NCI-H1930 (cell line): ENCODE measurements at places on chromosomes 5 and 9.

DNA sequence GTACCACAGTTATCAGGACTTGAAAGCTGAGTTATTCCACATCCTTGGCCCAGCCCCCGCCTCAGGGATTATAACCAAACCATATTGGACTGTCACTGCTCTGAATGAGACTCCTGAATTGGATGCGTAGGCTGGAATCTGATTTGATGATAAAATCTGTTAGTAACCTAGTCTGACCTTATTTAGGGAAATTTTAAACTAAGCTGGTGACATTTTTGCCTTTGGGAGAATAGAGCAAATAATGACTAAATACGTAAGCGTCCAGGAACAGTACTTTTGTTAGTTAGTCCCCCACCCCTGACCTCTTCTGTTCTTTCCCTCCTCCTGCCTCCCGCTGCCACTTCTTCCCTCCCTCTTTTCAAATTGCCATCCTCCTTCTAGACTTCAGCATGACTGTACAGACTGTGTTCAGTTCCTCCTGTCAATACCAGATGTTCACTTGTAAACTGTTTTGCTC lies 92.6 kb downstream of the TLE4 start:
- DNase-seq, result no peak

DNA sequence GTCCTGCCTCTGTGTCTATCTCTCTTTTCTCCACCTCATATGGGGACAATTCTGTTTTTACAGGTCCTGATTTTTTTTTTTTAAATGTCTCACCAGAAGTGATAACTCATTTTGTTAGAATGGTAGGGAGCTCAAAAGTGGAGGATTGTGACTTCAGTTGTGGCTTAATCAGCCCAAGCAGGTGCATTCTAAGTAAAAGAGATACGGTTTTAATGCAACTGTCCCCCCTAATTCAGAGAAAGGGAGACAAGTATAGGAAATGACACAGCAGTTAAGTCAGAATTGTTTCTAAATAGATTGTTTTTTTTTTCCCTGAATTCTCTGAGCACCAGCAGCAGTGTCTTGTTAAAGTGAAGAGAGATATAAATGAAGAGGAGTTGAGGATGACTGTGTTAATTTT lies 24.5 kb downstream of the MAST4 start:
- no peak for DNase-seq

DNA sequence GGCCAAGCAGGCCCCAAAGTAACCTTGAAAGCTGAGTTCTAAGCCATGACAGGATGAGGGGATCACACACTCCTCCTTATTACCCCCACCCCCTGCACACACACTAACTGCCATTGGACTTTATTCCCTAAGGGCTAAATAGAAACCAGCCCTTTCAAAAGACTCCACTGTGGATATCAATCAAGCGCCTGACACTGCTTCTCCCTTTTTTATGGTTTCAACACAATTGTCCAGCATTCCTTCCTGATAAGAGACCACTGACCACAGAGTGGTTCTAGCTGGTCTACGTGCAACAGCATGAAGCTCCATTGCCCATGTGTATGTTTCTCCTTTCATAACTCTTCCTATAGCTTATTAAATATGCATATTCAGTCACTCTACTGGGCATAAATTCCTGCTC lies 34.7 kb downstream of the PAEP start:
- no peak for DNase-seq

DNA sequence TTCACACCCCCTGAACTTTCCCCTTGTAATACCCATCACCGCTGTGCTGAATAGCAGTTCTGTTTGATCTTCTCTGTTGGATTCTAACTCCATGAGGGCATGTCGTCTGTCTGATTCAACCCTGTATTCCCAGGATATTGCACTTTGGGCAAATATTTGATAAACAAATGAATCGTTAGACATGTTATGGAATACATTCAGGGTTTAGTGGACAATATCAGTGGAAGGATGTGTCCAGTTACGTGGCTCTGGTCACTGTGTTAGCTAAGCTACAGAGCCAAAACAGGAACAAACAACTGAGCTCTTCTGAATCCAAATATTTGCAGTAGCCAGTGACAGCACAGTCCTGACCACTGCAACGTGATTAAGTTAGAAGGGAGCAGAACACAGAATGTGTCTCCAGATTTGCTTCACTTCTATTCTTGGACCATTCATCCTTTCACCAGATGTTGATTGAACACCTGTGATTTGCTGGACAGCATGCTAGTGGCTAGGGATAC lies 13.2 kb downstream of the ANGPTL2 start:
- no peak for DNase-seq

DNA sequence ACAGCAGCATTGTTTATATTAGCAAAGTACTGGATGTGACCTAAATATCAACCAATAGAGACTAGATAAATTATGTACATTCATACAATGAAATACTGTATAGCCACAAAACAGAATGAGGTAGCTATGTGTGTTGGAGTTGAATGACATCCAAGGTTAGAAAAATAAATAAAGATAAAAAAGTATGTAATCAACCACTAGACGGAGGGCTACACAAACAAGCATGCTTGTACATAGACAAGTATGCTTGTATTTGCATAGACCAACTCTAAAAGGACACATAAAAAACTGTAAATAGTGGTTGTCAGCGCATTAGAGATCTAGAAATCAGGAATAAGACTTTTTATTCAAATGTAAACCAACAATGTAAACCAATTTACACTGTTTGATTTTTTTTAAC lies 3.0 kb downstream of the FEM1C start:
- no peak for DNase-seq

DNA sequence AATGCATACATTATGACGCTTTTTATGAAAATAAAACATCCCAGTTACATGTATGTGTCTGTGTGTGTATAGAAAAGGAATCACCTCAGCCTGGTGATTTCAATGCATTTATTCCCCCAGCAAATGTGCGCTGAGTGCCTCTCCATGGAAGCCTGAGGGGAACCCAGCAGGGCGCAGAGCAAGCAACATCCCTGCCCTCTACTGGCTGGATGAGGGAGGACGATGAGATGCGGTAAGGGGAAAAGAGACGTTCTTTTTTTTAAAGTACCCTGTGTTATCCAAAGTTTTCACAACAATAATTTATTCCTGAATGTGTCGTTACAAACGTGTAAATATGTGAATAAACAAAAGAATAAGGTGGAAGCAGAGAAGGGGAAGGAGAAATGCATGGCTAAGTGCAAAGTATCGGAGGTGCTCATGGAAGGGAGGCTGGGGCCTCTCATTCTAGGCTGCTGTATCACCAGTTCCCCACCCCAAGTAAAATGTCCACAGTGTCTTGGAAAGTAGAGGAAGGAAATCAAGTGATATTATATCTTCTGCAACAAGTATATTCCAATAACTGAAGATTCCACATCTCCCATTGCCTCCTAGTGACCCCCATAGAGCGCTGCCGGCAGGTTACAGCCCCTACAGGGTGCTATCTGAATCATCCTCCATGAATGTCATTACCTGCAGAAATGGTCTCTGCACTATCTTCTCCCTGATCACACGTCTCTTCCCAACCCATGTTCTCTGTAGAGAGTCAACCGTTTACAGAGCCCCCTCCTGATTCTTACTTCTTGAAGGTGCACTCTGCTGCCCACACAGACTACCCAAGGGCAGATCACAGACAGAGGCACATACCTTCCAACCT lies 13.0 kb upstream of the ABLIM3 start:
- DNase-seq, result no peak

DNA sequence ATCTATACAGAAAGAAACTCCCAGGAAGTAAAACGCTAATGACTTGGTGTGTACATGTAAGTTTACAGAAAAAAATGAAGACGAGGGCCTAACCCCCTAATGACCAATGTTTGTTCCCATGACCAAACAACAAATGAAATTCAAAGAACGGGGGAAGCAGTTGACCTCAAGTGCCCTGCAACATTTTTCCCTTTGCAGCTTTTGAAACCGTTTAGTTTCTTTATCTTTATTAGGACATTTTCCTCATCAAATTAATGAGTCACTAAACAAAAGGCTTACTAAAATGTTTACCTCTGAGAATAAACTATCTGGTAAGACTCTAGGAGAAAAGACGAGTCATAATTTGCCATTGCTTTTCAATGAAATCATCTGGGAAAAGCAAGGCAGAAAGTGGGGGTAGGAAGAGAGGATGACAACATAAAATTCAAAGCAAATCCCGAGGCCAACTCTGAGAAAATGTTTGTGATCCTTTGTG lies 57.4 kb downstream of the LHFPL2 start:
- DNase-seq, result no peak

GRCh38 chr9:131695366-131695765 lies 44.5 kb downstream of the RAPGEF1 start:
- DNase-seq, result no peak

- peak; percentile 4 for DNase-seq
Measured at GRCh38 chr5:135426102-135427082, 20.8 kb downstream of the DCANP1 start.

DNA sequence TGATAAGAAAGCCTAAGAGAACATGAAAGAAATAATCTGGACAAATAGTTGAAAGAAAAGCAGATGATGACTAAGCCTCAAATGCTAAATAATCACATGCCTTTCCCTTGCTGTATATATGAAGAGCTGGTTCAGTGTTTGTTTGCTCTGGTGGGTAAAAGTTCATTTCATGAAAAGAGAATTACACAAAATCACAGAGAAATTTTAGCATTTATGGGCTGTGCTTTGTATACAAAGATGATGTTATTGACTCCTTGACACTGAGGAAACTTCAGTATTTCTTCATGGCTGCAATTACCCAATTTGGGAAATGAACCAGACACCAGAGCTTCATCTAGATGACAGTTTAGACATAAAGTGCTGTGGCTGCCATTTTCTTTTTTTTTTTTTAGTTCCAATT lies 527.2 kb downstream of the NR2F1-AS1 start:
- no peak for DNase-seq

DNA sequence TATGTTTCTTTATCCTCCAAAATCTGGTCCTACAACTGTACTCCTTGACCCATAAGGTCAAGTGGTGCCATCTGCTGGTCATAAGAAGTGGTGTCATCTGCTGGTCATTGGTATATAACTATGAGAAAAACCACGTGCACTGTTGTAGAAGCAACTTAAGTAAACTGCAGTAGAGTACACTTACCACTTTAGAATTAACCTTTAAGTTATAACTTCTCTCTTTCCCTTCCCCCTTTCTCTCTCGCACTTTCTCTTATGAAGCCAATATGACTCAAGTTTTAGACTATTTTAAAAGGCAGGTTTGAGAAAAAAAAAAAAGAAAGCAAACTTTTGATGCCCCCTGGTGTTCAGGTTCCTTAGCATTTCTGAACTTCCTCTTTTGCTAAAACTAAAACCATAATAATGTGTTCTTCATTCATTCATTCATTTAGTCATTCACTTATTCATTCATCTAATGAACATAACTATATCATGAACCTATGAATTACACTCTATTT lies 12.8 kb upstream of the MTAP start:
- DNase-seq, result peak; percentile 64

- DNase-seq, result no peak
Measured at GRCh38 chr5:75433814-75434506, 77.5 kb downstream of the CERT1 start.

DNA sequence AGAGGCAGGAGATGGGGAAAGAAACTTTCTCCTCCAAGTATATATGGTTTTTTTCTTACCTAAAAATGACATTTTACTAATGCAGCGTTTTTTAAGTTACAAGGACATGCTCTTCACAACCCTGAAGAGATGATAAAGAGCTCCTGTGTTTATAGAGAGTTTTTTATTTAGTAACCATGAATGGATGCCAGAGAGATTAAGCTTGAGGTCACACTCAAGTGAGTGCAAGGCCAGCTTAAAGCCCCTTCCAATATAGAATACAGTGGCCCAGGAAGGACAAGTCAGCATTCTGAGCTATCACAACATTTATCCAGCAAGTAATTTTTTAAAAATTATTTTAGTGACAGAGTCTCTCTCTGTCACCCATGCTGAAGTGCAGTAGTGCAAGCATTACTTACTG lies 6.7 kb upstream of the HAVCR2 start:
- DNase-seq, result no peak

DNA sequence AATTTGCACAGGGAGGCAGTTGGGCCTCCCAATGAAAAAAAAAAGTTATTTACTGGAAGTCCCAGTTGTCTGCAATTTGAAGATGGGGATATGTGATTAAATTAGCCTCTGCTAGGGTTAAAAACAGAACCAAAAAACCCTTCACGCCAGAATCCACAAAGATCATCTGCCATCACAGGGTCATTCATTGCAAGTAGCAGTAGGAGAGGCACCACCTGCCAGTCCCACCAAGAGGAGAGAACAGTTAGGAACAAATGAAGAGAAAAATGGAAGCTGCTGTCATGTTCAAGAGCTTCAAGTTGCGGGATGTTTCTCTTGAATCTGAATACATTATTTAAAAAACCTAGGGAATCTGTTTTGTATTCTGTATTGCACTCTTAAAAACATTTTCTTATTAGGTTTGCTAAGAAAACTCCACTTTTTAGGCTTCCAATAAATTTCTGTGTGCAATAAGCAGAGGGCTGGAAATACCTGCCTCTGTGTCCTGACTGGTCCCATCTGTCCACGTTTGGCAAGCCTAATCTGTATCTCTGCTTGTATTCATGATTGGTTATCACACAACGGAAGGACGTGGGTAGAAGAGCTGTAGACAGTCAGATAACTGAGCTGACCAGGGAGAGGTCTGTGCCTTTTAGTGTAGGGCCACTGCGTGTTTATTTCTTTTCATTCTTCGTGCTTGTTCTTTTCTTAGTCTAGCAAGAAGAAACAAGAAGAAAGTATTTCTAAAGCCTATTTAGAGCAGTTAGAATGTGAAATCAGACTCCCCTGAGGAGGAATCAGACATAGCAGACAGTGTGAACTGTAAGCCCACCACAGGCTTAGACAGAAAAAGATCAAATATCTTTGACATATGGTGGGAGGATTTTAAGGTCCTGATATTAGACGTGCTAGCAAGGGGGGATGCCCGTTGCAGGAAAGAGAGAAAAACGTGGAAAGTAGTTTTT lies 630.6 kb upstream of the SEMA6A start:
- no peak for DNase-seq

GRCh38 chr5:16712620-16713019 lies 95.8 kb upstream of the RETREG1 start:
- DNase-seq, result peak; percentile 84

- DNase-seq, result no peak
Measured at GRCh38 chr9:5582835-5583195, 46.1 kb upstream of the RIC1 start.

- DNase-seq, result no peak
Measured at GRCh38 chr9:107221321-107221720, 61.8 kb upstream of the RAD23B start.

DNA sequence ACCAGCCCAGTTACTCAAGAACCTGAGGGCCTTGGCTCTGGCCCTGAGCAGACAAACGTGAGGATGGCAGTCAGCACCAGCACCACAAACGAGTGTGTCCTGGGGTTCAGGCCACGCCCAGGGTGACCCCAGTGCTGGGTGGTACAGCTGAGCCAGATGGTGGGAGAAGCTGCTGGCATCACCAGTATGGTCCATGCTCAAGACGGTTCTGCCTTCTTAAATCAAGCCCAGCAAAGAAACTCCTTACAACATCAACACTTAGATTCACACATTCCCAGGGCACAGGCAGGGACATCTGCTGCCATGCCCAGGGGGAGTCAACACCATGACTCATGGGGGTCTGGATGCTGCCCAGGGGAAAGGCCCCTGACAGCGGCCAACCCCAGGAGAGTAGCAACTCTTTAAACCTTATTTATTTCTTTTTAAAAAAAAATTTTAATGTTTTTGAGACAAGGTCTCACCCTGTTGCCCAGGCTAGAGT lies 31.3 kb downstream of the IPPK start:
- DNase-seq, result no peak
